ENCODE measurements at places on chromosomes 2 and 18. TPM values are rescaled to one million over a fixed set of nuclear protein-coding genes. Genes with fewer than 3 reads are reported as not detected.

The SEC11C gene
- 36.6 TPM for total RNA-seq

The MYO3B gene
- not detected for total RNA-seq

DNA sequence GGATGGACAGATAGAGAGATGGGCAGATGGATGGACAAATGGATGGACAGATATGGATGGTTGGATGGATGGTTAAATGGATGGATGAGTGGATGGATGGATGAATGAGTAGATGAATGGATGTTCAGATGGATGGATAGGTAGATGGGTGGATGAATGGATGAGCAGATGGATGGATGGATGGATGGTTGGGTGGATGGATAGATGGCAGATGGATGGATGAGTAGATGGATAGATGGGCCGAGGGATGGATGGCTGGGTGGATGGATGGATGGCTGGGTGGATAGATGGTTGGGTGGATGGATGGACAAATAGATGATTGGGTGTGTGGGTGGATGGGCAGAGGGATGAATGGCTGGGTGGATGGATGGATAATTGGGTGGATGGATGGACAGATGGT is 98.9 kb upstream of the OTOS start:
- DNase-seq = no peak

GRCh38 chr2:99338029-99338585 is 918 bp downstream of the EIF5B start:
- no peak for DNase-seq

- no peak for DNase-seq
These were observed 17.5 kb upstream of the CEP192 start for GRCh38 chr18:12973562-12974213.

All from Peyer's patch (tissue), 4 donors.